ENCODE measurements at places on chromosomes 13 and 19. TPM values are rescaled to one million over a fixed set of nuclear protein-coding genes. Genes with fewer than 3 reads are reported as not detected.

The INSL3 gene
- total RNA-seq, result not detected

The CD79A gene
- 0.19 TPM for total RNA-seq

The ZNF471 gene
- 4.8 TPM for total RNA-seq

The PGLYRP1 gene
- not detected for total RNA-seq

The CD37 gene
- not detected for total RNA-seq

The ZNF549 gene
- total RNA-seq, result 6.5 TPM
